GDM1 (cell line): ENCODE measurements at places on chromosomes 1 and 21.

GRCh38 chr21:37665230-37666024, 250.8 kb downstream of the KCNJ6 start:
- DNase-seq = no peak

DNA sequence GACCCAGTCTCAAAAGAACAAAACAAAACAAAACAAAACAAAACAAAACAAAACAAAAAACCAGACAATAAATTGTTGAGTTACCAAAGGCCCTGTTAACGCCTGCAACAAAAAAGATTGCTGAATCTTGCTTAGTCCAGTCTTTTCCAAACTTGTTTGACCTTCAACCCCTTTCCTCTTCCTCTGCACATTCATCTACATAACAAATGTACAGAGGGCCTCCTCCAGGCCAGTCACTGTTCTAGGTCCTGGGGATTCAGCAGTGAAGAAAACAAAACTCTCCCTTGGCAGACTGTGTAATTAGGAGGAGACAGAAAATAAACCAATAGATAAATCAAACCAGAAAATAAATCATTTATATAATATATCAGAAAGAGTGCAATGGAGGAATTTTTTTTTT, 294.0 kb upstream of the ADGRL2 start:
- no peak for DNase-seq

DNA sequence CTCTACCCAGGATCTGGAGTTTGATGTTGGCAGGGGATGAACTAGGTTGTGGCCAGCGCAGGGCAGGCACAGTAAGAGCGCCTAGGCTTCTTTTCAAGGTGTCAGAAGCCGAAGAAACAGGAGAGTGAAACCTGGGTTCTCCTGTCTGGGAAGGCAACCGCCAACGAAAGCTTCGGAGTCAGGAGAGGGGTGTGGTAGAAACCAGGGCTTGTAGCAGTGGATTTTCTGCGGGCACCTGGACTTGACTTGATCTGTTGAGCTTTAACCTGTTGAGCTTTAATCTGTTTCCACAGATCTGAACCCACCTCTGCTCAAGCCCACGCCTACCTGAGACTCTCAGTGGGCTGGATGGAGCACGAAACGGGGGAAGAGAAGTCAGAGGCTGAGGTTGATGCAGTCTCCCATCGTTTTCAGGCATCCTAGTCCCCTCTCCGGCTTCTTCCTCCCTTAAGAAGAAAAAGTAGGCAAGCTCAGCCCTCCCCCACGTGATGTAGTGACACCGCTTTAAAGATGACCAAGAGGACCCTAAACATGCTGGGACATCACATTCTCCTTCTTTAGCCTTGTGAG, 9.3 kb downstream of the HLX start:
- no peak for DNase-seq

DNA sequence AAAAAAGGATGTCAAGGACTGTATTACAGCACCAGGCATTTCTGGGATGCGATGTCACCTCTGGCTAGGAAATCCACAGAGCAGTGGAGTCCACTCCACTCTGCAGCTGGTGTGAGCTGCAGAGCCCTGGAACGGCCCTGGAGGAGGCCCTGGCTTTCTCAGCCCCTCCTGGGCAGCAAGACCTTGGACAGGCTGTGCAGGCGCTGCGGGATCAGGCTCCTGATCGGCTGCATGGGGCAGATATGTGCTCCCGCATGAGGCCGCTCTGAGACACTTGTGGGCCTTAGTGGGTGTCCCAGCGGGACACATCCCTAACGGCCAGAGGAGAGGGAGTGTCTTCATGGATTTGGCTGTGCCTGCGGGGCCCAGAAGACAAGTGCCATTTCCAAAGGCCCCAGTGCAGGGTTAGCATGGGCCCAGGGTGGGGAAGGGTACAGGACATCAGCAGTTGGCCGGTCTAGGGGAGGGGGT, 6.2 kb downstream of the DNMT3L start:
- no peak for DNase-seq

DNA sequence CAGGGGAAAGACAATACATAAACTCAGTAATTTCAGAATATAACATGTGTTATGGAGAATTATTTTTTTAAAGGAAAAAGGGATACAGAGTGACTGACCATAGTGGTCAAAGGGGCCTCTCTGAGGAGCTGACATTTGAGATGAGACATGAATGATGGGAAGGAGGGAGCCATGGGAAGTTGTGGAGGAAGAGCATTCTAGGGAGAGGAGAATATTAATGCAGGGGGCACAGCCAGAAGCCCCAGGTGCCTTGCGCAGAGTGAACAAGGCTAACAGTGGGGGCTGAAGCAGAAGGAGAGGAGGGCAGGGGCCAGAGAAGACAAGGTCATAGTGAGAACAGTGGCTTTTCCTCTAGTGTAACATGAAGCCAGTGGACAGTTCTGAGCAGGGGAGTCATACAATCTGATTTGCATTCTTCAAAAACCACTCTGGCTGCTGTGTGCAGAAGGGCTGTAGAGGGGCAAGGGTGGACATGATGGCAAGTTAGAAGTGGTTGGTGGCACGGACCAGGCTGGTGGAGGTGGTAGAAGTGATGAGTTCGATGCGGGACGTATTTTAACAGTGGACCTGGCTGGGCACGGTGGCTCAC, 28.2 kb upstream of the IFNLR1 start:
- no peak for DNase-seq

DNA sequence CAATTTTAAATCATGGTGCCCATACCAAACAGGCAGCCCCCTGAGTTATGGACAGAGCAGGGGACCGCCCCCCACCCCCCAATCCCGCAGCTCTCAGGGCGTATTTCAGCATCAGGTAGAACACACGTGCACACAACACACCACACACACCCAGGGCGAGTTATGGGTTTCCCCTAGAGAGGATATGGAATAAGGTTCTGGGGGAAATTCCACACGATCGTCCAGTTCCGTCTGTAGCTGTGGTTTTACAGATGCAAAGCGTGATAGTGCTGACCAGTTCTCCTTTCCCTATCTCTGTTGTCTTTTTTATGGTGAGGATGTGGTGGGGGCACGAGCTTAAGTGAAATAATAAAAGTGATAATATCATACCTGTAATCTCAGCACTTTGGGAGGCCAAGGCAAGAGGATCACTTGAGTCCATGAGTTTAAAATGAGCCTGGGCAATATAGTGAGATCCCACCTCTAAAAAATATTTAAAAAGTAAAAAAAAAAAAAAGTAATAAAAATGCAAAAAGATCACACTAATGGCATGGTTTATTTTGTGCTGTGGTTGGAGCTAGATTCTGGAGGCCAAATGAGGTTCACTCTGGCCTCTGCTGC, 25.1 kb downstream of the C2CD2 start:
- no peak for DNase-seq
